Activated naive CD8-positive, alpha-beta T cell treated with anti-CD3 and anti-CD28 coated beads, Interleukin-2, amount 10 ng/mL, durations not matched to agents 7 days and 5 days (primary cell): ENCODE measurements at places on chromosomes 2 and 18. TPM values are rescaled to one million over a fixed set of nuclear protein-coding genes. Genes with fewer than 3 reads are reported as not detected.

The POTEI gene
- total RNA-seq = not detected

The STAM2 gene
- total RNA-seq = 19.0 TPM

The SERPINB3 gene
- total RNA-seq = not detected

The PFN4 gene
- total RNA-seq = not detected

The SCTR gene
- not detected for total RNA-seq
